HT1080 (cell line): ENCODE measurements at places on chromosomes 12 and 14. TPM values are rescaled to one million over a fixed set of nuclear protein-coding genes. Genes with fewer than 3 reads are reported as not detected.

DNA sequence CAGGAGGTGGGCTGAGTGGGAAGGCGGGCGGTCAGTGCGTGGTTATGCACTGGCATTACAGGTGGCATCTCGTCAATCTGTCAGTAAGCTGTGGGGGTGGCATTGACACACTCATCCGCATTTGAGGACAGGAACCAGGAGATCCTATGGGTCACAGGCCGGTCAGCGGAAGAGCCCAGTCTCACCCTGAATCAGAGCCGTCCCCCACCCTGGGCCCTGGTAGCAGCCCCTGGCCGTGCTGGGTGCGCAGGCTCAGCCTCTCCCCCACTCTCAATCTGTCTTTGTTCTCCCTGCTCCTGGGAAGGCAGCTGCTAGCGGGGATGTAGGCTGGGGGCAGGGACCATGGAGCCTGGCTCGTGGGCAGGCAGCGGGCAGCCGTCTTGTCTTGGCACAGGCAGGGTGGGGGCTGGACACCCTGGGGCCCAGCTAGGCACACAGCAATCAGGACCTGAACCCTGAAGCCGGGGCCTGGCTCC is 5.1 kb downstream of the INF2 start:
- no peak for DNase-seq

DNA sequence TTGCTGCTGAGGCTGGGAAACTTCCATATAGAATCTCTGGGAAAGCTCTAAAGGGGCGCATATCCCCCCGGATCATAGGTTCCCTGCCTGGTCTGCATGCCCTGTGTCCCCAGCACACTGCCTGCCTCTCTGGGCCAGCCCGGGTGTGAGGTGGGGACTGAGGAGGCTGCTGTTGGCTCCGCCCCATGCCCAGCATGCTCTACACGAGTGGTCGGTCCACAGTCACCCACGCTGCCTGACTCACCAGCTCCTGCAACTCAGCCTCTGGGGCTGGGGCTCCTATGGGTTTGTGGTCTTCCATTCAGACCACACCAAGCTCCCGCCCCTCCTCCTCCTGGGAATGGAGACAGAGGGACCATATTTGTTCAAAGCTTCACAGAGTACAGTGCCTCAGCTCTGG is 88.5 kb upstream of the ANO2 start:
- DNase-seq, result no peak

DNA sequence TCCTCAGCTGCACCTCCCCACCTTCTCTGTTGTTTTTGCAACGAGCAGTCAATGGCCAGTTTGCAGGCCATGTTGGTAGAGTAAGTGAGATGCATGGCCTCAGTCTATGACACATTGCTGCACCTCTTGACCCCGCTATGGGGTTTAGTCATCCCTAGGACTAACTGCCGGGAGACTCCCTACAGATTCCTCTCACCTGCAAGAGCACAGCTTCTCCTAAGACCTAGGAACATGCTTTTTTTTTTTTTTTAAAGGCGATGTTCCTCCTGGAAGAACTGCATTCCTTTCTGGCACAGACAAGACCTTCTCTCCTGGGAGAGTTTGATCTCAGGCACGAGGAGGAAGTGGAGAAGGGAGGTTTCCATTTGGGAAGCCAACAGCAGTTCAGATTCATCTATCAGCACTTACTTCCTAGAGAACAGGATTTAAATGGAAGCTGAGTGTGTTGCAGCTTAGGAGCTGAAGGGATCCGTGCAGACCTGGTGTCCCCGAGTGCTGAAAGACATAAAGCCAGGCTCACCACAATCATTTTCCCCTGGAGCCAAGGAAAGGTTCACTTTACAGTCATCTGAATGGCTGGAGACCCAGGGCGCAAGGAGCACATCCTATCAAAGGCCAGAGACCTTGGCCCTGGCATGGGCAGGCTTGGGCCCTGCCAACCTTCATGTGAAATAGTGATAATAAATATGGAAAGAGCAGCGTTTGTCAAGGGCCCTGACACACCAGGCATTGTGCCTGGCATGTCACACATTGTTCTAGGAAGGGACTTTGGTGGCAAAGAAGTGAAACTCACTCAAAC is 104.1 kb downstream of the LGMN start:
- peak; percentile 89 for DNase-seq

DNA sequence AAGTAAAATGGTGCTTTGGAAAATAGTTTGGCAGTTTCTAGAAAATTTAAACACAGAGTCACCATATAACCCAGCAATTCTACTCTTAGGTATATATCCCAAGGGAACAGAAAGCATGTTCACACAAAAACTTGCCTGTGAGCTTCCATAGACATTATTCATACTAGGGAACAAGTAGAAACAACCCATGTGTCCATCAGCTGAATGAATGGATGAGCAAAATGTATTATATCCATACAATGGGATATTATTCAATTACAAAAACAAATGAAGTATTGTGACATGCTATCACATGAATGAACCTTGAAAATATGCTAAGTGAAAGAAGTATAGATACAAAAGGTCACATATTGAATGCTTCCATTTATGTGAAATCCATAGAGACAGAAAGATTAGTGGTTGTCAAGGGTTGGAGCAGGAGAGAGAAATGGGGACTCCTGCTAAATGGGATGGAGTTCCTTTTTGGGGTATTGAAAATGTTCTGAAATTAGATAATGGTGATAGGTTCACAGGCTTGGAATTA is 7.9 kb downstream of the SLC10A1 start:
- DNase-seq, result no peak

DNA sequence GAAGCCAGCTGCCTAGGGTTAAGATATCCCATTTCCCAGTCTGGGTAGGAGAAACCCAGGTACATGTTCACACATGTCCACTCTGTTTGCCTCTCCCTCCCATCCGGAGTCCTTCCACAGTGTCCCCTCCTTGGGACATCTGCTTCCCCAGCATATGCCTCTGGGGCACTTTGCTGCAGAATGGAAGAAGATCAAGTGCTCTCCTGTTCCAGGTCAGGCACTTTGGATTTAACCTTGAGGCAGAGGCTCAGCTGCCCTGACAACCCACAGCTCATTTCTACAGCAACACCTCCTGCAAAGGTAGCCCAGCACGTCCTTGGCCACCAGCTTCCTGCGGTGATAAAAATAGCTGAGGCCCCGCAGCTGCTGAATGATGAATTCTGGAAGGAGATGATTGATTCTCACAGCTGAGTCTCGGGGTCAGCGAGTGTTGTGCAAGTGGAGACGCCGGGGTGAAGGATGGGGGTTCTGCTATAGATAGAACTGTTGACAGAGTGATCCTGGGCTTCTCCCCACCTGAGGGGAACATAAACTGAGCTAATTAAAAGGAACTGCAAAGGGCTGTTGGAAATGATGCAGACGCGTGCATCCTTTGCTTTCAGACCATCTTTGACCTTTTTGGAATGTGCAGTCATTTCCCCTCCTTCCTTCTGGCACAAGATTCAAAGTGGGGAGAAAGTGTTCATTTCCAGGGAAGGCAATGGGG is 145.0 kb downstream of the SLC38A6 start:
- DNase-seq, result peak; percentile 31

DNA sequence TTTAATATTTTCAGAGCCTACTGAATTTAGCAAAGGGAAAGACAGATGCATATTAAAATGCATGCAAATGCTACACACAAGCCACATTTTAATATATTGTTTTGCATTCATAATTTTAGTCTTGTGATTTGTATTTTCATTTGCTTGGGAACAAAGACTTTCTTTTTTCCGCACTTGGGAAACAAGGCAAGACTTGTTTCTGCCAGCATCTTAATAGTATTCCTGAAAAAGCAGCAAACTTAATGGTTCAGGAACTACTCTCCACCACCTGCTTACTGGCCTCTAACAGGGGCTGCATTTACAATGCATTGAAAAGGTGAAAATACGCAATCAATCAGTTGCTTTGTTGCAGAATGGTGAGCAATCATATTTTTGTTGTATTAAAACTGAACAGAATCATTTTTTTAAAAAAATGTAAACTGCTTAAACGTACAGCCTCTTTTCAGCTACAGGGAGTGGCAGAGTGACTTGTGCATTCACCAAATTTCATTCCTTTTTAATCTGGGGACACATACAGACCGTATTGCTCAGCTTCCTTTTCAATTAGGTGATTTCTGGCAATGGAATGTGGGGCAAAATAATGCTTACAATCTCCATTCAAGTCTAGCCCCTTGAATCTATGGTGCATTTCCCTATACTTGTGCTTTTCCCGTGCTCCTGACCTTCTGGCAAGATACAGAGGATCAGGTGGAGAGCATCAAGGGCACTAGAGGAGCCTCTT is 144.1 kb upstream of the BTG1 start:
- peak; percentile 81 for DNase-seq

The P2RX2 gene
- not detected in 2 replicates for total RNA-seq

The TSPAN9 gene
- total RNA-seq, result 18.5 and 21.3 TPM in 2 replicates

DNA sequence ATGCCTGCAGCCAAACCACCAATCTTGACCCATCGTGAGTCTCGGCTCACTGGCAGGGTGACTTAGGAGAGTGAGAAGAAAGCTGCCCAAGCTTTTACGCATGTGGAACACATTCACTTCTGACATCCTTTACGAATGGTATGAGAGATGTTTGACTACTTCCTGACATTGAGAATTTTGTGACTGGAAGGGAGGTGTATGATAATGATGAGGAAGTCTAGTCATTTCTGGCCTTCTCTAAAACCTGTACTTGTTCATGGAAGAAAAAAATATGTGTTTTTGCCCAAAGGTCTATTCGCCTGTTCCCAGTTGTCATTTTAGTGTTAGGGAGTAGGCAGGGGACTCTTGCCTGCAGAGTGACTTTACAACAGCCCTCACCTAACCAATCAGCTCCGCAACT is 227.2 kb upstream of the ATP2B1 start:
- no peak for DNase-seq

DNA sequence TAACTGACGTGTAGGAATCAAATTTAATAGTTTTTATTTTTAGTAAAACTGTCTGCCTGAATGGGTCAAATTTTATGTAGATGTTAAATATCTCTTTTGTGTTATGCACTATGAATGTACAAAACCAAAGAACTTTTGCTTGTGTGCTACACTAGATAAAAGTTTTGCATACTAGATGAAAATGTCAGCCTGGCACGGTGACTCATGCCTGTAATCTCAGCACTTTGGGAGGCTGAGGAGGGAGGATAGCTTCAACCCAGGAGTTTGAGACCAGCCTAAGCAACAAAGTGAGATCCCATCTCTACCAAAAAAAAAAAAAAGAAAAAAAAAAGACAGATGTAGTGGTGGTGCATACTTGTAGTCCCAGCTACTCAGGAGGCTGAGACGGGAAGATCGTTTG is 11.1 kb downstream of the AEBP2 start:
- no peak for DNase-seq

The CIDEB gene
- total RNA-seq, result 0.10 TPM in 1 of 2 replicates, not detected in the other

DNA sequence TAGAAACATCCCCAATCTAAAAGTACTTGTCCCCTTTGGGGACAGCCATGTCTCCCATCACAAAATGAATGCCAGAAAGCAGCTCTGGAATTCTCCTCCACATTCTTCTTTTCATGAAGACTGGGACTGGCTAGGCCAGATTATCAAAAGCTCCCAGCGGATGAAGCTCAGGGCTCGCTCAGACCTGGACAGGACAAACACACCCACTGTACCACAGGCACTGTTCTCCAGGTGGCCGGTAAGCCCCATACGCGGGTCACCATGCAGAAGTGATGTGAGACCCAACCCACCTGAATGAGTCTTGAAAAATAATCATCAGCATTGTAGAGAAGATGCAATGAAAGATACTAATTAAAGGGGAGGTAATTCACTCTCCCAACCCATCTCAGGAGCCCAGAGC is 85.1 kb downstream of the GCH1 start:
- DNase-seq, result no peak

The ASIC1 gene
- total RNA-seq, result 6.0 and 9.5 TPM in 2 replicates

The CFAP54 gene
- total RNA-seq, result 0.63 and 5.3 TPM in 2 replicates

DNA sequence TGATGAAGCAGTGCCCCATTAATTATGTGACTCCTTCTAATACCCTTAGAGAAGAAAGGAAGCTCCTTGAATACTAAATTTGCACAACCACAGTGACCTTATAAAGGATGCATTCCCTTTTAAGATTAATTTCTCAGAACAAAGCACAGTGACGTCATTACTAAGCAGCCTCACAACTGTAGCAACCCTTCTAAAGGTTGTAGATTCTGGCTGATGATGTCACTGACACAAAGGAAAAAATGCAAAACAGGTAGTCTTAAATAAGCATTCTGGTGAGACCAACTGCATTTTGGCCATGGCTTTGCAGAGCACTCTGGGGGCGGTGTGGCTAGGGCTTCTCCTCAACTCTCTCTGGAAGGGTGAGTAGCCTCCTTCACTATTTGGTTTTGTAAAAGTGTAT is 38.4 kb upstream of the OR4E1 start:
- DNase-seq, result no peak

GRCh38 chr14:102684298-102684663 is 91.8 kb downstream of the RCOR1 start:
- no peak for DNase-seq

DNA sequence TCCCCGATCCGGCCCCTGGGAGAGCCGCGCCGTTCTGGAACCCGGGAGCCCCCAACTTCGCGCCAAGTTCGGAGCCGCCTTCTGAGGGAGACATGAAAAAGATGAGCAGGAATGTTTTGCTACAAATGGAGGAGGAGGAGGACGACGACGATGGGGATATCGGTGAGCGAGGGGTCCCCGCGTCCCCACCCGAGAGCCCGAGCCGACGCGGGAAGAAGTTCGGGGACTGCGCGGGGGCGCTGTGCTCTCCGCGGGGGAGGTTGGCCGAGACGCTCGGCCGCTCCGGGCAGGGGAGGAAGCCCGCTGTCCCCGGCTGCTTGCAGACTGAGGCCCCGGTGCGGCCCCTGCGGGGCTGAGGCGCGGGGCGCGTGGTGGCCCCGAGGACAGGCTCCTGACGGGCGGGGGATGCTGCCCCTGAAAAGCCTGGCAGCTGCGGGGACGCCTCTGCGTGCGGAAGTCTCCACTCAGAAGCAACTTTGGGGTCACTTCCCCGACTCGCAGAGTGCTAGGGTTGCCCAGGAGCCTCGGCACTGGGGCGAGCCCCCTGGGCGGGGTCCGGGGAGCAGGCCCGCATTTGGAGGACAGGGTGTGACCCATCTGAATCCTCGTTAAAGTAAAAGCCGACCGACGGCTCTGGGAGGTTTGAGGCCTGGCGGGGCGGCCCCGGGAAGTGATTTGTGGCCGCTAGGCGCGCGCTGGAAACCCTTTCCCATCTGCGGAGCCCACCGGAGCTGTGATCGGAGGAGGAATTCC is 511 bp downstream of the ANO6 start:
- DNase-seq, result peak; percentile 36

The PLBD1 gene
- total RNA-seq, result not detected in 2 replicates

- no peak for DNase-seq
Observed at GRCh38 chr12:128073937-128074336, 193.0 kb upstream of the TMEM132C start.

The KLRB1 gene
- not detected in 2 replicates for total RNA-seq

The ANAPC5 gene
- total RNA-seq, result 169 and 192 TPM in 2 replicates
